Stimulated activated CD4-positive, alpha-beta T cell treated with anti-CD3 and anti-CD28 coated beads, TNF-alpha, amount 100 ng/mL, for 1 hour (primary cell): ENCODE measurements at places on chromosomes 5 and 9.

- DNase-seq: no peak
These were observed 22.2 kb downstream of the SLC46A2 start for GRCh38 chr9:112868461-112868860.

GRCh38 chr5:44997506-44997905 lies 188.8 kb downstream of the MRPS30 start:
- no peak for DNase-seq

DNA sequence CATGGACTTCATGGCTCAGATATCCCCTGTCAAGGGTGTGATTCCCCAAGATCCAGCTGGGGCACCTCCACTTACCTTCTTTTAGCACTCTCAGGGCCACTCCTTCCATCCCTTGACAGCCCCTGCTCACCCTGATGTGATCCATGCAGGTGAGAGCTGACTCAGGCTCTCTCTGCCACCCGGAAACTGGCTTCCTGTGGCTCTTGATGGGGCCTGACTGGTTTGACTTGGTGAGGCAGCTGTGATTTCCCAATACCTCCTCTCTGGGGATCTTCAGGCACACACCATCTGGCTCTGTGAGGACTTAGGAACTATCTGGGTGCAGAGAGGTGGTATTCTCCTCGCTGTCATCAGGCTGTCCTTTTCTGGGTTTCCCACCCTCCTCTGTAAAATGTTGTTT lies 7.9 kb upstream of the FAT2 start:
- no peak for DNase-seq

DNA sequence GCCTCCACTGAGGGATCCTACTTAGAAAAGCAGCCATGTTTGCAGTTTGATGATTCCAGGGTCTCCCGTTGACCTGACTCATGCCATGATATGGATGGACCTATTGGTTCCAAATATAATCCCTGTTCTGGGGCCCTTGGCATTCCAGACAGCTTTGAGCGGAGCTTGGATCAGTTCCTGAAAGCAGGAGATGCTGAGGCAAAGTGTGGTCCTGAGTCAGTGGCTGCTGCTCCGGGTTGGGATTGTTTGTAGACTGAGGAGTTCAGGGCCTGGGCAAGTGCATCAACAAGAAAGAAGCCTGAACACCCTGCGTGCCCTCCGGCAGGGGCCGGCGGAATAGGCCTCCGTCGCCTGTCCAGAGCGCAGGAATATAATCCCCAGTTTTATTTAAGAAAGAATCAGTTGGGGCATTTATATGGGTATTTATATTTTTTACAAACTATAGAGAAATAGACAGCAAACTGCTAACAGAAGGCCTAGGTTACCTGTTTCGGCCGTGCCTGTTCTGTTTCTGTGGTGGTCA lies 50.6 kb downstream of the LRSAM1 start:
- DNase-seq: no peak

- DNase-seq: no peak
These were observed 8.9 kb downstream of the FLT4 start for GRCh38 chr5:180640611-180640860.

GRCh38 chr5:177447611-177448243 lies 1.1 kb downstream of the PRR7 start:
- no peak for DNase-seq

- no peak for DNase-seq
These were observed 164.1 kb downstream of the PRR16 start for GRCh38 chr5:120628156-120628555.

- no peak for DNase-seq
These were observed 164.5 kb upstream of the S1PR3 start for GRCh38 chr9:88826771-88827181.

DNA sequence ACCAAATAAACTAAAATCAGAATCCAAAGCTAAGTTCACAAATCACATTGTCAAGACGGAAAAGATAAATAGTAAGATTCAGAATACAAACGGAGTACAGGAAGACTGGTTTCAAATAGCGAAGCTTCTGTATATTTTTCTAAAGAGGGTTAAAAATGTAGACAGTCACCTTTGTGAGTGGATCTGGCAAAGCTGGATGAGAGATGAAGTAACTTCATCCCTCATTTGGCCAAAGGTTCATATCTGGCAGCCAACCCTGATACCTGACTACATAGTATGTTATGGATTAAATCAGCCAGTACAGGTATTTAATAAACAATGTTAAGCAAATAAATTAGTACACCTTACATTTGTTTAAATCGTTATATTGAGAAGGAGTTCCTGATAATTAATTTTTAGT lies 21.3 kb upstream of the DENND4C start:
- no peak for DNase-seq

DNA sequence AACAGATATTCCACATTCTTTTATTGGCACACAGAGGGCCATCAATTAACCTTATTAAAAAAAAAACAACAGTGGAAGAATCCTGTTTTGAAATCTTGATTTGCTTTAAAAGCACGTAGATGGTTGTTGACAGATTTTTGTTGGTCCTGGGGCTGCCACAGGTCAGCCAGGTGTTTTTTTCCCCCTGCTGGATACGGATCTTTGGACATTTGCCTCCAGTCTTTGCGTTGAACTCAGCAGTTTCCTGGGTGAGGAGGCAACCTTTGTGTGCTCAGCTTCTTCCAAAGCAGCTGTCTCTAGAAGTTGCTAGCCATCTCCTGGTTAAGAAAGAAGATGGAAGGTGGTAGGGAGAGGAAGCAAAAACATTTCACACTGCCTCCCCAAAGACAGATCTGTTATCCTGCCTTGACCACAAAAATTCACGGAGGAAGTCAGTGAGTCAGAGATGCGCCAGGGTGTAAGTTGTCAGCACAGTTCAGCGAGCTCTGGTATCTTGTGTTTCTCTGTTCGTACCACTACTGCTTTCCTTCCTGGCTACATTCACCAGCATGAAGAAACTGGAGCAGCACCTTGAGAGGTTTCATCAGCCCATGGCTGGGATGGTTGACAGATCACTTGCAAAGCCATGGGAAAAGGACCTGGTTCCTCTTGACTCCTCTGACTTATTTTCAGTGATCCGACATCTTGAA lies 207.3 kb downstream of the ARHGAP26 start:
- DNase-seq: peak; percentile 9

- no peak for DNase-seq
These were observed 21.7 kb upstream of the OLFM1 start for GRCh38 chr9:135065804-135066203.

DNA sequence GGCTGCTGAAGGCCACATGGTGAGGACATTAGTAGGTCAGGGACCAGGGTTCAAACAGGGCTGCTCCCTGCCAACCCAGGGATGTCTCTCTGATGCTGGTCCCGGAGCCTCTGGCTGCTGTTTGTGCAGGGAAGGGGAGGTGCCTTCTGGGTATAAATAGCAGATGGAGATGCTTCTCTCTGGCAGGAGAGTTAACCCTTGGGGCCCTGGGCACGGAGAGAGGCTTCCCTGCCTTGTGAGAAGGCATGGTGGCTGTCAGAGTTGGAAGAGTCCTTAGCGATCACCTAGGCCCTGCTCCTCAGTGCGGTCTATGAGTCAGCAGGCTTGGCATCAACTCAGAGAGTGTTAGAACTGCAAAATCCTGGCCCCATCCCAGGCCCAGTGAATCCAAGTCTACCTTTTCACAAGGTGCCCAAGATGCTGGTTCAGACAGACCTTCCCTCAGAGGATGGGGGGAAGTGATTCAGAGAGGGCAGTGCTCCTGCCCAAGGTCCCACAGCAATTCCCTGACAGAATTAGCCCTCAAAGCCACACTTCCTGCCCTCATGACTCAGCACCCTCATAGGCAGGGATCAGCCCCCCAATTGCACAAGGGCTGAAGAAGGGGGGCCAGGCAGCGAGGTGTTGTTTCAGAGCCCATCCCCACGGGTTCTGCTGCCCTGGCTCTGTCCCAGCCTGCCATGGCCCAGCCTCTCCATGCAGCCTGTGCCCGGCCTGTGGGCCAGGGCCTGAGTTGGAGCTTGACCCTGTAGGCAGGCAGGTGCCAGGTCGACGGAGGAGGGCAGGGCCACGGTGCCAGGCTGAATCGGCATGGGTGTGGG lies 25.6 kb downstream of the CAMK2A start:
- no peak for DNase-seq

GRCh38 chr5:125555591-125555990 lies 809.2 kb upstream of the ZNF608 start:
- no peak for DNase-seq

DNA sequence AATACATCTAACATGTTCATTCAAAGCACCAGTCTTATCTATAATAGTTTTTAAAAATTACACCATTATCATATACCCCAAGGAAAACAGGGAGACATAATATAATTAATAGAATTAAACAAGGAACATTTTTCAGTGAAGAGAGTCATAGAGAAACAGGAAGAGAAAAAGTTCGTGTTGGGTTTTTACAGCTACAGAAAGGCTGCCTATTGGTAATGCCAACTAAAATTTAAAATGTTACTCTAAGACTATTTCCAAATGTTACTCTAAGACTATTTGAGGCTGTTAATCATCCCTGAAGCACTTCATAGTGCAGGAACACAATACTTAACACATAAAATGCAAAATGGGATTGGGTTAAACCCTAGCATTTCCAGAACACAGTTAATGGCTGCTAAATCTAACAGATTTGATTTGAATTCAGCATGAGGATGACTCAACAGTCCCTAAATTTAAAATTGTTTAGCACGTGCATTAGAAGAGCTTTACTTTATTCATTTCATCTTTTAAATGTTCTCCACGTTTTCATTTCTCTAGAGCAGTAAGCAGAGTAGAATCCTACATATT lies 54.5 kb downstream of the OXCT1 start:
- DNase-seq: no peak

GRCh38 chr5:108670591-108671289 lies 77.0 kb upstream of the FER start:
- DNase-seq: no peak

GRCh38 chr9:111917980-111918379 lies 21.4 kb downstream of the UGCG start:
- no peak for DNase-seq

GRCh38 chr5:110909415-110909814 lies 162.1 kb upstream of the TSLP start:
- no peak for DNase-seq

DNA sequence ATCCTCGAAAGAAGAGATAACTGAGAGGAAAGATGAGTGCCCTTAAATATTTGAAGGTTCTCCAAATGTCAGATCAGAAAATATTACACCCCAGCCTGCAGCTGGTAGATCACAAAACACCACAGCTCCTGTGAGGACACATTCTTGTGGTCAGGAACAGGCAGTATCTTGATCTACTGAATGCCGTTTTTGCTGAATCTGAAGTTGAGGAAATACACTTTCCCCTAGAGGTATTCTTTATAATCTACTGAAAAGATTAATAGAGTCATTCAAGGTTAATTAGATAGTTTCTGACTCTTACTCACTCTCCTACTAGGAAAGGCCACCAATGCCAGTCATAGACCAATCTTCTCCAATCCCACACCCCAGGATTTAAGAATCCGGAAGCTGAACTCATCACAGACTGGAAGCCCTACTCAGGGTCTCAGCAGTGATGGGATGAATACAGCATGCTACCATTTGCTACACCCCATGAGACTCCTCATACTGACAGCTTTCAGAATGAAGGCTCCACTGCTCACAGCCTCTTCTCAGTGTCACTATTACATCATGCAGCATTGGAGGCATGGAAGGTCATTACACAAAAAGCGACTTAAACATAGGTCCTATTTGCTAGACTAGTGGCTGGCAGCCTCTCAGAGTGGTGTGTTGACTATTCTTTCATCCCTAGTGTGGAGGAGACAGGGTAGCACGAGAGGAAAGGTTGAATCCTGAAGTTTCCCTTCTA lies 143.9 kb upstream of the SLC1A3 start:
- no peak for DNase-seq
